Activated T-helper 1 cell treated with anti-CD3 and anti-CD28 coated beads, Interleukin-2, amount 50 U/mL, for 16 hours (primary cell): ENCODE measurements at places on chromosomes 12 and 14.

GRCh38 chr14:73723406-73723796, 9.2 kb upstream of the PNMA1 start:
- DNase-seq, result no peak

DNA sequence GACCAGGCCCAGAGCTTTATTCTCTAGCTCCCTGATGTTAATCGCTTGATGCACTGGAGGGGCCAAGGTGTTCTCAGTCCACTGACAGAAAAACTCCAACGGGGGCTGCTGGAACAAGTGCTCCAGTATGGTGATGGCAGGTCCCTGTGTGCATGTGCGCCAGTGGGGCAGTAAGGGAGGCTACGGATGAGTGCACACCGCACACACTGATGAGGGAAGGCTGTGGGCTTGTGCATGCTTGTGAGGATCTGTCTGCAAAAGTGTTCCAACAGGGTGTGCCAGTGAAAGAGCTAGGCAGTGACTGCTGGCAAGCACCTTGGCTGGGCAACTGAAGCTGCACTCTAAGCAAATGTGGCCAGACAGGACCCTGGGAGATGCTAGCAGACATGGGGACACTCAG, 229.7 kb upstream of the FOXG1 start:
- no peak for DNase-seq

- no peak for DNase-seq
Observed at GRCh38 chr12:1929241-1929984, 11.0 kb upstream of the CACNA2D4 start.

DNA sequence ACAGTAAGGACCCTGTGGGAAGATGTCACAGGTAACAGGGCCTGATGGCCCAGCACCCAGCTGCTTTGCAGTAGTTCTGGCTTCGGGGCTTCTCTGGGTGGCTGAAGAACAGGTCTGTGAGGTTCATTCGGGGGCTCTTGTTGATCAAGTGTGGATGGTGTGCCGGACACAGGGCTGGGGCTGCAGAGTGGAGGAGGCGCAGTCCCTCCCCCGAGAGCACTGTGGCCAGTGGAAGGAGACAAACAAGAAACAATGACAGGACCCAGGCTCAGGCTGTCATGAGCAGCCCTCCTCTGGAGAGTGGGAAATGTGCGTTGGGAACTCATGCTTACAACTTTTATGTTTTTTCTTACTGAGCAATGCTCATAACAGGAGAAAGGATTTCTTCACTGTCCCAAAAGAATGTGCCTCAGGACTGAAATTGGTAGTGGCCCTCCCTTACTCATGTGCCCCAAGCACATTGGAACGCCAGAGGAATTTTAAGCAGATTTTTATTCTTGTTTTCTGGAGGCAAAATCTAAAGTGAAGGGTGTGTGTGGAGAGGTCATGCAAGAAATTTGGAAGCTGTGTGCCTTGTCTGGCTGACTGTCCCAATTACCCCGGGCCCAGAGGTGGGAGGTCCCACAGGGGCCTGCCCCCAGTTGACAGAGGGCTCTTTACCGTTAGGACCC, 233.8 kb downstream of the CACNA1C start:
- DNase-seq, result no peak

DNA sequence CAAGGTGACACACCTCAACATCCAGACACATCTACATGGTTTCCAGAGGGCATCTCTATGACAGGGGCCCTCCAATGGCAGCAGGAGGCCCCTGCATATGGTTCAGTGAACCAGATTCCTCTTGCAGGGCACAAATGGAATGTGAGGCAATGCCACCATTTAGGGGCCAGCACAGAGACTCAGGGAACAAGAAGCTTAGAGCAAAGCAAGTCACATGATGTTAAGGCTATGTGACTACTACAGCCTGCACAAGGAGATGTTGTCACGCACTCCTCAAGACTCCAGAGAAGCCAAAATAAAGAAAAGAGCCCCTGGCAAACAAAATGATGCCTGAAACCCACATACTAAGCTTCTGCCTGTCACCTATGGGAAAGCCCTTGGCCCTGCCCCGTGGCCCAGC, 95.2 kb downstream of the RBM19 start:
- DNase-seq, result no peak

DNA sequence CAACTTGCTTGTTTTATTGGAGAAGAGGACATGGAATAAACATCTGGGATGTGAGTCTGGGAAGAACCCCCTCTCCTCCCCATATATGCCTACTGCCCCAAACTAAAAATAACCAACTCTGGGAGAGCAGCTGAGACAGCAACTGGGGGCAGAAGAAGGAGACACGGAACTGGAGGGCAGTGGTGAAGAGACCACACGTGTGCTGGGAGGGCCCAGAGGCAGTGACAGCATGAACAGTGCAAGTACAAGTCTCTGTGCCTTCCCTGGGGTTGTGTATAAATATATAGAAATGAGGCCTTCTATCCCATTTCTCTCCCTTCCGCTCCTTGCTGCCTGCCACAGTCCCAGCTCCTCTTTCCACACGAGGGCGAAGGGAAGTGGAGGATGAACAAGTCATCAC, 4.0 kb upstream of the KRT73 start:
- no peak for DNase-seq

DNA sequence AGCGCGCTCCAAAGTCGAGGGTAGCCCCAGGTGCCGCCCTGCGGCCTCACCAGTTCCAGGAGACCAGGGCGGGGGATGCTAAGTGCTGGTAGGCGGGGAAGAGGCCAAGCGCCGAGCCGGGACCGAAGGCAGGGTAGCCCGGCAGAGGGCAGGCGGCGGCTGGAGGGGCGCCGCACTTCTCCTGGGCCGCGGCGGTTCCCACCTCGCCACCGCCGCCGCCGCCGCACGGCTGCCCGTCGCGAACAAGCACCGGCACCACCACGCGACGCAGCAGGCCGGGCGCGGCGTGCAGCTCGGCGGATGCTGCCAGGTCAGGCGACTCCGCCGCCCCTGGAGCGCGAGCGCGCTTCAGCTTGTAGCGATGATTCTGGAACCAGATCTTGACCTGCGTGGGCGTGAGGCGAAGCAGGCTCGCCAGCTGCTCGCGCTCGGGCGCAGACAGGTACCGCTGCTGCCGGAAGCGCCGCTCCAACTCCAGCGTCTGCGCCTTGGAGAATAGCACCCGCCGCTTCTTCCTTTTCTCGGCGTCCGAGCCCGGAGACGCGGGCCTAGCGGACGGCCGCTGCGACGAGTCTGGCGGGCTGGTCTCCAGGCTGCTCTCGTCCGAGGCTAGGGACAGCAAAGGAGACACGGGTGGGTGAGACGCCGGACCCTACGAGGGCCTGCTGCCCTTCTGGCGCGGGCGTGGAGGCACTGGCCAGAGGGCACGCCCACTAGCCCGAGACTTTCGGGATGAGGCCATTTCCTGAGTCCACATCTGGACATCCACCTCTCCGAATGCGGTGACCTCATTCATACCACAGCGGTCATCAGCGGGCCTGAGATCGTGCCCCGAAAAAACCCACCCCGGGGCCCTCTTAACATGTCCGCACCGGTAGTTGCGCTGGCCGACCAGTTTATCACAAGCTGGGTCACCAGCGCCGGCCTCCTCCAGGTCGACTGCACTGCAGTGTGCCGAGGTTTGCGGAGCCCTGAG, 1.3 kb downstream of the NKX2-8 start:
- DNase-seq, result no peak

- no peak for DNase-seq
Observed at GRCh38 chr12:119444462-119445044, 110.0 kb downstream of the CCDC60 start.

GRCh38 chr12:53193985-53194716, 12.9 kb downstream of the ITGB7 start:
- DNase-seq, result no peak

DNA sequence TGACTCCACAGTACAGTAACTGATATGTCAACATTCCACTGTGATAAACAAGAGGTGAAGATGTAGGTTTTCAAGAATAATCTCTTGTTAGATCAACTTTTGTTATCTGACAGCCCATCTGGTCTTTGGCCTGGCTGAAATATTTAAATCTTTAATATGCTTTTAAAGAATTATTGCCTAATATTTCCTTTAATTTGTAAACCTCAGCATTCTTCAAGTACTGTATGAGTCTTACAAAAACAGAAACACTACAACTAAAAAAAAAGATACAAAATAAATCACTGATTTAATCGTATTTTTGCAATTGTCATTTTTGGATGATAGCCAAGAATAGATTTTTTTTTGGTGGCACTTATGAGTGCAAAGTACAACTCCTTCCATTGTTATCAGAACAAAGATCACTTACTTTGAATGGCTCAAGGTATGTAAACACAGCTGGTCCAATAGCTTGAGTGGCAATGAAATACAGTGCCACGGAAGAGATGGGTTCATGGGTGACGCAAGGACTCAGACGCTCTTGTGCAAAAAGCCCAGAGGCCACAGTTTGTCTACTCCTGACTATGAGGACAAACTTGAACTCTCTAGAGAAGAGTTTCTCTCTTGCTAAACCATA, 109.5 kb downstream of the PAX9 start:
- DNase-seq, result no peak
